ENCODE measurements at places on chromosomes 4 and X.

DNA sequence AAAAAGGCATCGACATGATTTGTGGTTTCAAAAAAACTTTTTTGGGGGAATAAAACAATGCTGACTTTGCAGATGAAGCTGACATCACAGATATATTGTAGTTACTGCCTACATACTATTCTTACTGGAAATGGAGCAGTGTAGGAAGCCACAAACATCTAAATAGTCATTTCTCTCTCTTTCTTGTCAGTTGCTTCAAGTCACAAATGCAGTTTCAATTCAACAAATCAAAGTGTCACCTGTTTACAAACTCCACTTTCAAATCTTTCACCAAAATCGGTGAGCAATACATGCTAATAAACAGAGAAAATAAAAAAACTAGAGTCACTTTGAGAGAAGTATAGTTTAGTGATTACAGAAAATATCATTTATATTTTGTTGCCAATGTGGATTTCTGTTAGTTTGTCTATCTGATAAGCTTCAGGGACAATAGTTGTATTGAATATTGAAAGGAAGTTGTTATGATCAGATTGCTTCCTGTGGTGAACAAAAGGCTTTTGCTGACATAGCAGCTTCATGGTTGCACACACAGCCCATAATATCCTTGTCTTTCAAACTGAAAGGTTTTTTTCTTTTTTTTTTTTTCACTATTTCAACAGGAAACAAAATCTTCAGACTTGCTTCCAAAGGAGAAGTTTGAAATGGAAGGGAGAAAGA lies 49.7 kb upstream of the PTPN13 start:
- no peak for DNase-seq

DNA sequence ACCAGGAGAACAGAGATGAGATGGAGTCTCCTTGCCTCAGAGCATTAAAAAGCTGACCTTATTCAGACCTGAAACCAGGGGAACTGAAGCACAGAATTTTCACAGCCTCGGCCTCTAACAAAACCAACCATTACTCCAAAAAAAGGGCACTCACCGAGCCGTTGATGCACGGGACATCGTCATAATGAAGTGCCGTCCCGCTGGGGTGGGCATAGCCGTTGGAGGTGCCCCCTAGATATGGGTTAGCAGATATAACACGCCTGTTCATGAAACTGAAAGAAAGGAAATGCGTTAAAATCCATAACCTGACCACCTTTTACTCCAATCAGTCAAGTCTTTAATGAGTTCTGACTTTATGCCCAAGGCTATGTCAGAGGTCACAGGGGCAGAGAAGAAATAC lies 153.6 kb downstream of the AFAP1 start:
- no peak for DNase-seq

DNA sequence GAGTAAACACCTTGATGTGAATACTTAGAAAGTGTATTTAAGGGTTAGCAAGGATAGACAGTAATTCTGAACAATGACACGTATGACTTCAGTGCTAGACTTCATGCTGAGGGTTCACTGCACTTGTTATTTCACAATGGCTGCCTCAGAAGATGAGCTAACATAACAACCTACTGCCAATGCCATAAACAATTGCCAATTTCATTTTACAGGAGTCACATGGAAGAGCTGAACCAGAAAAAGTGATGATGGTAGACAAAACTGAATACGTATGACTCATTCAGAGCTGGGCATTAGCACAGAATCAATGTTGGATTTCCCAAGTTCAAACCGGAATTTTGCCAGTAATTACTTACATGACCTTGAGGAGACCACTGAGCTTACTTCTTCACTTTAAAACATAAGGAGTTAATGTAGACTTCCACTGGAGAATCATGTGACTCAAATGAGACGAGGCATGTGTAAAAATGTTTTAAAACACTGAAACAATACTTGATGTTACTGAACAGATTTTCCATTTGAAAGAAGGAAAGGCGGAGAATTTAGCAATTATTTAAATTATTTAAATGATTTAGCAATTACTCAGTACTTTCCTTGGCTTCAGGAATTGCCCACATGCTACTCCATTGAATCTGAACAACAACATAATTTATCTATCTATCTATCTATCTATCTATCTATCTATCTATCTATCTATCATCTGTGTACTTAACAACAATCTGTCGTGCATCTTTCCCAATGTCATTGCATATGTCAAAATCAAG lies 868.5 kb upstream of the SLIT2 start:
- DNase-seq: no peak

- no peak for DNase-seq
Measured at GRCh38 chr4:76997532-76997931, 48.0 kb downstream of the SEPTIN11 start.

GRCh38 chr4:170202721-170203120 lies 113.0 kb upstream of the AADAT start:
- DNase-seq: no peak

DNA sequence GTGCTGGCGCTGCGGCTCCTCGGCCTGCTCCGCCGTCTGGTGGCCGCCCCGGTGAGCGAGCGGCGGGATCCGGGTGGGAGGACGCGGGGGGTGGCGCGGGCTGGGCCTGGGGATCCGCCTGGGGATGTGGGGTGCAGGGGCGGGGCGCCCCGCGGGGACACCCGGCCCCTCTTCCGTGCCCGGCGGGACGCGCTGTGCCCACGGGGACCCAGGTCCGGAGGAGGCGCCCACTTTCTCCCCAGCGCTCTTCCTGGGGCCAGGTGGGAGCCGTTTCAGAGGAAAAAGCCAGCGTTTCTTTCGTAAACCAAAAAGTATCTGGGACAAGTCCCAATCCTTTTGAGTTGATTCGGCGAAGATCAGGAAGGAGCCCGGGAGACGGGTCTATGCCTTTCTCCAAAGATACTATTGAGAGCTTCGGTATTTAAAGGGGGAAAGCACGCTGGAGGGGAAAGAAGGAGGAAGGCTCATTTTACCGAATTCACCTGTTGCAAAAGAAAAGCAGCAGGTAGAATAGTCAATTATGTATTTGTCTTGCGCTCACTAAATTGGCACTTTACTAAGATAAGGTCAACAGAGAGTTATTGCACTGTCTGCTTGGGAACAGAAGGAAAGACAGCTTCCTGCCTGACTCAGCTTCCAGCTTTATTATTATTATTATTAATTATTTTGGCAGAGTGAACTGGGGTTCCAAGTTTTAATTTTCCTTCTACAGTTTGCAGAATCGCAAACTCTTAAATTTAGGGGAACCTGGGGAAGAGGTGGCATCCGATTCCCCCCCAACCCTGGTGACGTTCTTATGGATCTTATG lies 81.5 kb upstream of the CD99 start:
- DNase-seq: no peak

GRCh38 chr4:109434007-109434971 lies 674 bp downstream of the SEC24B start:
- DNase-seq: no peak

DNA sequence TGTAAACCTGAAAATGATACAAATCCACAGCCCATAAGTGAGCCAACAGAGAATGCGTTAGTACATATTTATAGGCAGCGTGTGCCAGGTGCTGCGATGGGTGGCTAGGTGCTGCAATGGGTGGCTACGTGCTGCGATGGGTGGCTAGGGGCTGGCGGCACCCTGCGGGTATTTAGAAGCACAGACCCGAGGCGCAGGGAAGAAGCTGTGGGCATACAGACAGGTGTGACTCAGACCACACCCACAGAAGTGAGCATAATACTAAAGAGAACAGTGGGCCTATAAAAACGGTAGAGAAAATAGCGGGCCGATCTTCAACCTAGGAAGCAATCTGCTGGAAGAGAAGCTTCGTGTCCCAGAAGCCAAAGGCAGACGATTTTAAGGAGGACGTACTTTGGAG lies 81.1 kb downstream of the FAT1 start:
- DNase-seq: no peak

DNA sequence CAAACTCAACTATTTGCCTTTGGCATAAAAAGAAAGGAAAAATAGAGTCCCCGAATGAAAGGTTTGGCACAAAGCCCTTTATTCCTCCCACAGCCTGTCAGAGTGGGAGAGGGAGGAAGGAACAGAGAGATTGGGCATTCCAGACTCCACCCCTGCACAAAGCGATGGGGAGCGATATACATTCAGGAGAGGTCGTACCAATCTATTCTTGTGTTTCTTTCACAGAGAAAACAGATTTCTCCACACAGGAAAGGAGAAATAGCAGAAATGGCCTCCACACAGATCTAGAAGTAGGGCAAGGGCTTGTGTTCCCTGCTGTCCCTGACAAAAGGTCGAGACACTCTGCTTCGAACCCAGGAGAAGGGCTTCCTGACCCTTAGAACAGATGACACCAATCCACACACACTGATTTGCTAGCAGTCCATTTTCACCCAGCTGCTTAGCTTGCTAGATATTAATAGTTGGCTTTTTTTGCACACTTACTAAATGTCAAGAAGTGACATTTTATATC lies 197.4 kb downstream of the MAML3 start:
- DNase-seq: no peak

- DNase-seq: no peak
Measured at GRCh38 chrX:20571611-20572010, 304.9 kb upstream of the RPS6KA3 start.

DNA sequence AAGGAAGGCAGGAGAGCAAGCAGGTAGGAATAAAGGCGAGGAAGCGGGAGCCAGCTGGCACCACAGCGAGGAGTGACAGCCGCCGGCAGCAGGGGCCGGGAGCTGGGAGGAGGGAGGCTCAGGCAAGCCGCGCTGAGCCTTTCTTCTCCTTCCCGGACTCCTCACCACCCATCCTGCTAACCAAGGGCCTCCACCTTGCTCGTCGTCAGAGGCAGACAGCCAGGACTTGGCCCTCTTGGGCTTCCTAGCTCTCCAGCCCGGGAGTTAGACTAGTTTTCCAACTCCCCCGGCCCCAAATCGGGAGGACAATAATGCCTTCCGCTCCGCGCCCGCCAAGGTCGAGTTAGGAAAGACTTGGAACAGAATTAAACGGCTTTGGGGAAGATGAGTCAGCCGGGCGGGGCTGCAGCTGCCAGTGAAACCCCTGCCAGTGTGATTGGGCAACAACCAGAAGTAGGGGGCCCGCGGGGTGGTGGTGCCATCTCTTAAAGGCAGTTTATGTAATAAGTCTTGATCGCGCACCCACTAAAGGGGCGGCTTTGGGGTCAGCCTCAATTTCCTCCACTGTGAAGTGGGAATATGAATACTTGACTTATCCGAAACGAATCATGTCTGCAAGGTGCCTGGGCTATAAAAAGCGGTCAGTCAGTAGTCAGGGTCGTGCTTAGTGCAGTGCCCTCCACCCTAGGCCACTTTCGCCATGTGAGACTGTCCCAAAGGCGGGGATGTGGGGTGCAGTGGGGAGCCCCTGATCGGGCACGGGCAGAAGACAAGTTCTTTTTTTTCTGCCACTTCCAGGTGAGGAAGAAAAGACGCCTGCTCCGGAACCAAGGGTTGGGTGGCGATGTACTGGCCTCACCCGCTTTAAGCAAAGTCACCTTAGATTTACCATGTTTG lies 6.7 kb upstream of the HSD17B10 start:
- no peak for DNase-seq

GRCh38 chr4:113328514-113328913 lies 279.1 kb downstream of the ANK2 start:
- no peak for DNase-seq
